Stimulated activated CD4-positive, alpha-beta T cell treated with anti-CD3 and anti-CD28 coated beads, Interleukin-12 subunit alpha, Interleukin-12 subunit beta, amount 100 ng/mL, for 24 hours (primary cell): ENCODE measurements at places on chromosomes 11 and 22.

GRCh38 chr22:30307041-30307574, 17.8 kb upstream of the CASTOR1 start:
- DNase-seq, result no peak

DNA sequence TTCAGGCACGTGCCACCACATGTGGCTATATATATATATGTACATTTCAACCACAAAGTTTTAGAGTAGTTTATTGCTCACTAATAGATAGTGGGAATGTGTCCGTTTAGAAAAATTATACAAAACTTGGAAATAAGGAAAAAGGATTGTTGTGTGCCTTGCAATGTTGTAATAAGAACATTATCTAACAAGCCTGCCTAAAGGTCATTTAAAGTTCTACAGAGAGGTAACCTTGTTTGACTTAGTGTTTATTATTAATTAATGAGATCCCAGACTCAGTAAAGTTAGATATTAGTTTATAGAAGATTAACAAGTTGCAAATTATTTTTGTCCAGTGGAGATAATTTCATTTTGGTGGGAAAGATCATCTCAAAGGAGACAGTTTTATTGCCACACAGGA, 5.5 kb upstream of the PATL1 start:
- no peak for DNase-seq

- DNase-seq, result no peak
Observed at GRCh38 chr22:26890870-26891269, 233.5 kb downstream of the MIAT start.

DNA sequence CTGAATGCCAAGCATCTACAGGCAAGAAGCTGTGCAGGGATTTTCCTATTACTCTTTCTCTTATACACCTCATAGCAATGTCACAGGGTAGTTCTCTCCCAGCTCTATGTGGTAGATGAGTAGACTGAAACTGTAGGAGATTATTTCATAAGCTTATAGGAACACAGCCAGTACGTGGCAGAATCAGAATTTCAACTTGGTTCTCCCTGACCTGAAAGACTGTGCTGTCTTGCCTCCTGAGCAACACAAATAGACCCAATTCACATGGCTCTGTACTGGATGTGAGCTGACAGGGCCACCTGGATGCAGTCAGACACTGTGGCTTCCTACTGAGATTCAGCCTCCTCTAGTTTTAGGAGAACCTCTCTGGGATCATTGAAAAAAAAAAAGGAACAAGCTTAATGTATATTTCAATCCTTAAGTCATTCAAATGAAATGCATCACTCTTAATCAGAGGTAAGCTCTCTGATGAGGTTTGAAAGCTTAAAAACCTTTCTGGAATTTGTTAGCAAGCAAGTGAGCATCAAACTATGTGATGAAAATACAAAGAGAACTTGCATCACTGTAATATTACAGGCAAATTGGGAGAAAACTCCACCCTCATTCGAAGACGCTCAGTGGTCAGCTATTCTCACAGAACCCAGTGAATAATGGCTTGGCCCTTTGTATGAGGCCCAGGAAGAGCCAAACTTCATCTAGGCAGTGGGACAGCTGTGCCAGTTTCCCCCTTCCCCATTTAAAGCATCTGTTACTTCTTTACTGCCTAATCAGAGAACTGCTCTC, 1039.3 kb downstream of the NTM start:
- no peak for DNase-seq

DNA sequence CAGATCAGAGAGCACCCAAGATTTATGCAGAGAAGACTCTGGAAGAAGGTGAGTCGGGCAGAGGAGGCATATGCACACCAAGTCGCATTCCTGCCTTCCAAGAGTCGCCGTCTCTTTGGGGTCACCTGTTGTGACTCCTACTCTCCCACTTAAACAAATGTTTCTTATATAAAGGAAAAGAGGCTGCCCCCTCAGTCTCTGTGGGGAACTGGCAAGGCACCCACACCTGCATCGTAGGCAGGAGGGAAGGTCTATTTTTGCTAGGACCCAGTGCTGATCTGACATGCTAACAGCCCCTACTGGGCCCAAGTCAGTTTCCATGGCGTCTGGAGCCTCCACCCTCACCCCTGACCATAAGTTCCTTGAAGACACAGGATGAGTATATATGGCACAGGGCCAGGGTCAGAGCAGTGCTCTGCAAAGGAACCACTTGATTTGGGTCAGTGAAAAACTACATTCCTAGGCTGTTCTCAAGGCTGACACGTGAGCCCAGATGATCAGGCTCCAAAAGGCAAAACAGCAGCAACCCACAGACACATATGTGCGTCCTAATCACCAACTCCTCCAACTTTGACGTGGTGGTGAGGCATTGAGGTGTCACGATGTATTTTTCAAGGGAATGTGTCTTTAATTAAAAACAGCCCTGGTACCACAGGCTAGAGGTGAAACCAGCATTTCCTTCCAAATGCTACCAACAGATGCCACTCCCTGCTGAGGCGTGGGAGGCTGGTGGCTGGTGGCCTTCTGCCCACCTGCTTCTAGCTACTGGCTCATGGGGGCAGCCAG, 55.6 kb upstream of the CSNK2A3 start:
- no peak for DNase-seq

GRCh38 chr11:100830978-100831732, 144.1 kb downstream of the ARHGAP42 start:
- DNase-seq, result no peak

DNA sequence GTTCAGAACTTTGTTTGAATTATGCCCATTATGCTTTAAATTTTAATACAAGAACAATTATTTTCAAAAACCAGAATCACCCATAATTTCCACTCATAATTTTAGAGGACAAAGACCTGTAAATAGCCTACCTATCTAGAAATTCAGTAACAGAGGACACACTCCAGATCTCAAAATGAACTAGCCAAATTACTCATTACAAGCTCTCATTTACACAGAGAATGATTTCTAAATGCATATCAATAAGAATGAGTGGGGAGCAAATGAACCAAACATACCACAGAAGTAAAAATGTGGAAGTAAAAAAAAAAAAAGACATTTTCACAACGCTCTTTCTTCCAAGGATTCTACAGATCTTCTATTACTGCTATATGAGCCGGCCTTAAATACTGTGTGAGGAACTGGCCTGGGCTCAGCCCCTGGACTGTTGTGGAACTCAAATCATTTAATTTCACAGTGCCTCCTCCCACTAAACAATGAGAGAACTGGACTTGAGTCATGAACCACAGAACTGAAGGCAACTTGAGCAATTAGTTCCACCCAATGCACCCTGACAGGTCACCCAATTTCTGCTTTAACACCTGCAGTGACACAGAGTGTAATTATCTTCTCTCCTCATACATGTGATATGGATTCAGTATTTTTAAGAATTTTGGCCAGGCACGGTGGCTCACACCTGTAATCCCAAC, 8.0 kb downstream of the MRTFA start:
- no peak for DNase-seq

DNA sequence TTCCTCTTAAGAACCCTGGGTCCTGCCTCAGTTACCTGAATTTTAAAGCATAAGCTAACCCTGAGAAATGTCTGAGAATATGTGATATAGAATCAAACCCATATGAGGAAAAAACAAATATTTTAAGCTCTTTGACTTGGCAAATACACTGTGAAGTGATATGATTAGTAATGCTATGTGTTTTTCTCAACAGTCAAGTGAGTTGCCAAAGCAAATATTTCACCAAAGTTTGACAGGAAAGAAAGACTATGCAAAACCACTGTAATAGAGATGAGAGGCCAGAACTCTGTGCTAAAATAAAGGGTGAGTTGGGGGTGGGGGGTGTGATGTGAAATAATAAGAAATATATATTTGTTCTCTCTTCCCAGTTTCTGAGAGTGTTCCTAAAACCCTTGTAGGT, 613.5 kb upstream of the CCDC179 start:
- DNase-seq, result no peak

DNA sequence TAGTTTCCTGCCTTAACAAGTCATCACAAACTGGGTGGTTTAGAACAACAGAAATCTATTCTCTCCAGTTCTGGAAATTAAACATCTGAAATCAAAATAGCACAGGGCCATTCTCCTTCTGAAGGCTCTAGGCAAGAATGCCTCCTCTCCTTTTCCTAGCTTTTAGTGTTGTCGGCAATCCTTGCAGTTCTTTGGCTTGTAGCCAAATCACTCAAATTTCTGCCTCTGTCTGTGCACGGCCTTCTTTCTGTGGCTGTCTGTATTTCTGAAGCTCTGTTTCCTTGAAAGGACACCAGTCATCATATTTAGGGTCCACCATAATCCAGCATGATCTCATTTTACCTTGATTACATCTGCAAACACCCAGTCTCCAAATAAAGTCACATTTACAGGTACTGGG, 795.5 kb downstream of the METTL15 start:
- no peak for DNase-seq

GRCh38 chr11:2945031-2945756, 16.0 kb upstream of the PHLDA2 start:
- peak; percentile 46 for DNase-seq

- no peak for DNase-seq
Observed at GRCh38 chr22:26658161-26658560, 773 bp downstream of the MIAT start.

GRCh38 chr22:45064313-45065278, 54.8 kb upstream of the PHF21B start:
- DNase-seq, result peak; percentile 24

GRCh38 chr11:120343429-120343828, 7.2 kb downstream of the ARHGEF12 start:
- no peak for DNase-seq

- DNase-seq, result no peak
Observed at GRCh38 chr22:46894851-46895640, 132.6 kb downstream of the TBC1D22A start.

- no peak for DNase-seq
Observed at GRCh38 chr11:96197801-96198701, 144.9 kb downstream of the MAML2 start.

DNA sequence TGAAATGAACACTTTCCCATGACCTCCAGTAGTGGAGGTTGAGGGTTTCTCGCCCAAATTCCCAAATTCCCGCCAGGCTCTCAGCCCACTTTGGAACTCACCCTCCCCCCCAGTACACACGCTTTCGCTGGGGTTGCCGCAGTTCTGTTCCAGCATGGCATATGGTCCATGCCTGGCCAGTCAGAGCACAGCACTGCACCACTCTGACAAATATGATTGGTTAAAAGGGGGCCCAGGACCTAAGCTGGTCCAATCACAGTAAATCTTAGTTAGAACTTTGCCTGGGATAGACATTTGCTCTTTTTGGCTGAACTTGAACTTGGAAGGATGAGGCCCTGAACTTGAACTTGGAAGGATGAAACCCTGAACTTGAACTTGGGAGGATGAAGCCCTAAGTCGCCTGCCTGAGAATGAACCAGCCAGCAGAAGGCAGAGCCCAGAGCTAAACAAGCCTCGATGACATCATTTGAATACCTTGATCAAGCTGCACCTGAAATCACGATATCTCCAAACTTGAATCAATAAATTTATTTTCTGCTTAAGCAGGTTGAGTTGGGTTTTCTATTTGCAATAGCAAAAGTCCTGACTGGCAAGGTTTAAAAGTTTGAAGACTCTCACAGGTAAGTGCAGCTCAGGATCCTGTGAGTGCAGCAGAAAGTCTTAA, 12.6 kb upstream of the SSTR3 start:
- DNase-seq, result no peak

- DNase-seq, result no peak
Observed at GRCh38 chr11:35969089-35970042, 25.5 kb downstream of the LDLRAD3 start.

DNA sequence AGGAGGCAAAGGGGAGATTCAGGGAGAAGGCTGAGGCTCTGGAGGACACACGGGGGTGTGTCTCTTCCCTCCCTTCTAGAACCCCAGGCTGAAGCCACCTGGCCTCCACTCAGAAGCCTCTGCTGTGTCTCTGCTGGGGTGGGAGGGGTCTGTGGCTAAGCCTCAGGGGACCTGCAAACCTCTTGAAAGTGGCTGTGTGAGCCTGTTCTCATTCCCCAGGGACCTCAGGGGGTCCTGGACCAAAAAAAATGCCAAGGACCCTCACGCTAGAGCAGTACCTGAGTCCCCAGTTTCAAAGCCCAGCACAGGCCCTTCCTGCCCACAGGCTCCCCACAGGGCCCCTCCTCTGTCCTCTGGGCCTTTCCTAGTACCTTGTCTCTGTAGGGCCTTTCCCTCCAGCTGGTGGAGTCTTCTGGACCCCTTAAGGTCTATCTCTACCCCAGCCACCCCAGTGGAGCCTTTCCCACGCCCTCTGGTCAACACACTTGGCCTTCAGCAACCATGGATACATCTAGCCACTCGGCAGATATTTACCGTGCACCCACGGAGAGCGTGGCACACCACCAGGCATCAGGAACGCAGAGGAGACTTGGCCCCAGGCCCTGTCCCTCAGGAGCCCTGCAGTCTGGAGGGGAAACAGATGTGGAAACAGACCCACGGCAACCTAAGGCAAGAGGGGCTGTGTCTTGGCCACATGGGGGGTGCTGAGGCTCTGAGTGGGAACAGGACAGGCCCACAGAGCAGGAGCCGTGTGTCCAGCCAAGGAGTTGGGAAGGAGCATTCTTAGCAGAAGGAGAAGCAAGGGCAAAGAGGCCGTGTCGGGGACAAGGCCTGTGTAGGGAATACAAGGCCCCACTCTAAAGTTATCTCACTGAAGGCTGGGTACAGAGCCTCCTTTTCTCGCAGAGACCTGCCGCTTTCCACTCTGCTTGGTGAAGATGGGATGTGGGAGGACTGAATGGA, 18.5 kb downstream of the PLA2G6 start:
- DNase-seq, result no peak

DNA sequence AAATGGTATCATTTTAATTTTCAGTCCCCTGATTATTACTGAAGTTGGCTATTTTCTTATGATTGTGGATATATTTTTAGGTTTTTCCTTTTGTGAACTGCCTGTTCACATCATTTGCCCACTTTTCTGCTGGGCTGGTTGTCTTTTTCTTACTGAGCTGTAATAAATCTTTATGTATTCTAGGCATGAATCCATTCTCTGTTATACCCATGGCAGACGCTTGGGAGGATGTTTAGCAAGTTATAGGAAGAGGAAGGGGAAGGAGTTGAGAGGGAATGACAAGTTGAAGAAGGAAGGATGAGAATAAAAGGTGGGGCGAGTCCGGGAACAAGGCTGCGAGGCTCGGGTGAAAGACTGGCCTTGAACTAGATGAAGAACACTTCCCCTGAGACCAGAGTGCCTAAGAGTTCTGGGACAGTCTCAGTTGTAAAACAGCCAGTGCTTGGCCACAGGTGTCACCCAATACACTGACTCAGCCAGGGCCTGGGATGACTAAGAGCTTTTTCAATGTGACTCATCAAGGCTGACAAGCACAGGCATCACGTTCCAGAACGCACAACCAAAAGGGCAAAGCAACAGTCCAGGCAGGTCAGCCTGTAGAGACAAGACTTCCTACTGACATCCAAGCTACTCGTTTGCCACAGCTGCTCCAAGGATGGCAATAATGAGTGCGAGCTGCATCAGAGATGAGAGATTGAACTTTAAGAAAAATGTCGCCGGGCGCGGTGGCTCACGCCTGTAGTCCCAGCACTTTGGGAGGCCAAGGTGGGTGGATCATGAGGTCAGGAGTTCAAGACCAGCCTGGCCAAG, 35.2 kb downstream of the LRFN4 start:
- peak; percentile 58 for DNase-seq

GRCh38 chr11:57438345-57439285, 11.7 kb upstream of the SLC43A3 start:
- DNase-seq, result no peak

GRCh38 chr11:1825039-1825740, 9.6 kb upstream of the SYT8 start:
- no peak for DNase-seq

GRCh38 chr11:88651556-88651955, 314.0 kb upstream of the CTSC start:
- no peak for DNase-seq

GRCh38 chr22:19509191-19509590, 15.0 kb downstream of the CLDN5 start:
- no peak for DNase-seq
